ENCODE measurements at places on chromosomes 3 and 15.
A peak's percentile ranks its signal among the peaks of the same experiment; 100 is the strongest.

GRCh38 chr3:15367059-15367458 lies 34.7 kb upstream of the SH3BP5 start:
- peak overlapping the region; percentile 48 for H3K27ac ChIP-seq
- H3K27me3 ChIP-seq: no peaks in the 10 kb centered on the region
- no peaks in the 10 kb centered on the region for H3K36me3 ChIP-seq
- H3K4me3 ChIP-seq: no peak overlapping the region

GRCh38 chr3:99256788-99257187 lies 355.3 kb upstream of the DCBLD2 start:
- peaks cover 20% of the 10 kb centered on the region for H3K4me1 ChIP-seq
- no peak overlapping the region for H3K27ac ChIP-seq
- H3K27me3 ChIP-seq: no peaks in the 10 kb centered on the region
- H3K4me3 ChIP-seq: no peak overlapping the region
- no peak for DNase-seq

- H3K36me3 ChIP-seq: no peaks in the 10 kb centered on the region
- H3K27me3 ChIP-seq: no peaks in the 10 kb centered on the region
- H3K4me3 ChIP-seq: no peak overlapping the region
- DNase-seq: no peak
These were observed 40.4 kb downstream of the KIF15 start for GRCh38 chr3:44802011-44802410.

DNA sequence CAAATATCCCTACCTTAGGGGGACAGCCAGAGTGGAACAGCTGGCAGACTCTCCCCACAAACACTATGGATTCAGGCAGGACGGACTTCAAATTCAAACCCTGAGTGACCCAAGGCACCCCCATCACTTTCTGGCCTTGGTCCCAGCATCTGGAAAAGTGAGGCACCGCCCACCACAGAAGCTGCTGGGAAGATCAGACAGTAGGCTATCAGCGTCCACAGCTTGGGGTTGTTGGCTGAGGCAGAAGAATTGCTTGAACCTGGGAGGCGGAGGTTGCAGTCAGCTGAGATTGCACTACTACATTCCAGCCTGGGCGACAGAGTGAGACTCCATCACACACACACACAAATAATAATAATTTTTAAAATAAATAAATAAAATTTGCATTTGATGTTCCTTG lies 8.5 kb downstream of the PFKFB4 start:
- H3K4me3 ChIP-seq: no peak overlapping the region
- H3K4me1 ChIP-seq: no peaks in the 10 kb centered on the region
- DNase-seq: no peak
- no peak overlapping the region for H3K27ac ChIP-seq

- DNase-seq: no peak
- no peaks in the 10 kb centered on the region for H3K4me1 ChIP-seq
- H3K27ac ChIP-seq: no peak overlapping the region
- no peaks in the 10 kb centered on the region for H3K36me3 ChIP-seq
These were observed 67.6 kb downstream of the HES1 start for GRCh38 chr3:194203482-194204041.

Measured in ascending aorta (tissue), 2 donors.